NCI-H2081 treated with DMSO at 0.1 percent for 48 hours (cell line): ENCODE measurements at places on chromosomes 13 and 19.

- no peak for DNase-seq
Measured at GRCh38 chr13:29861694-29862110, 11.3 kb upstream of the UBL3 start.

DNA sequence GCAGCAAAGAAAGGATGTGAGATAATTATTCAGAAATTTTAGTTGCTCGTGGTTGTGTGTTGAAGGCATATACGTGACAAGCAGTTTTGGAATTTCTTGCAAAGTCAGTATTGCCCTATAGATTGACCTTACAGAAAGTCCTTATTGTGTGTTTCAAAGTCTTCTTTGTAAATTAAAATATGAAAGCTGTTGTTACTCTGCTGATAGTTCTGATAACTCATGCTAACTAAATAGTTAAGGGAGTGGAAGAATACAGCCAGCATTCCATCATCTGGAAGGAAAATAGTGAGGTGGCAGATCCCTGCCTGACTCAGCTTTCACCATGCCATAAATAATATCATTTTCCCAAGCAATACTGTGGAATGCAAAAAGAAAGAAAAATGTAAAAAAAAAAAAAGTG lies 27.2 kb downstream of the WASF3 start:
- no peak for DNase-seq

DNA sequence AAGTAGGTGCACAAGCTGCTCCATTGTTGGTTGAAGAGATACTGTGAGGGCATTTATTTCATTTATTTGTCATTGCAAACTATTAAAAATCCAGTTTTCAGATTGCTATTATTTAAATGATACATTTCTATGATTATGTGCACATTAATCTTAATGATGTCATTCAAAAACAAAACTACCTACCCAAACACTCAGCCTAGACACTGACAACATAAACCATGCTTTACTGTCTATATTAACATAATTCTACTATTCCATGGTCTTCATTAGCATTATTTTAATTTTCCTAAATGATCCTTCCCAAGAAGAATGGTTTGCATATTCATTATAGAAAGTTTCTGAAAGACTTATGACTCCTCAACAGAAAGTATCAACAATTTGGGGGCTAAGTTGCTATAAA lies 813.0 kb upstream of the SLITRK5 start:
- DNase-seq: no peak

- DNase-seq: no peak
Measured at GRCh38 chr19:55095260-55096060, 19.8 kb downstream of the EPS8L1 start.

DNA sequence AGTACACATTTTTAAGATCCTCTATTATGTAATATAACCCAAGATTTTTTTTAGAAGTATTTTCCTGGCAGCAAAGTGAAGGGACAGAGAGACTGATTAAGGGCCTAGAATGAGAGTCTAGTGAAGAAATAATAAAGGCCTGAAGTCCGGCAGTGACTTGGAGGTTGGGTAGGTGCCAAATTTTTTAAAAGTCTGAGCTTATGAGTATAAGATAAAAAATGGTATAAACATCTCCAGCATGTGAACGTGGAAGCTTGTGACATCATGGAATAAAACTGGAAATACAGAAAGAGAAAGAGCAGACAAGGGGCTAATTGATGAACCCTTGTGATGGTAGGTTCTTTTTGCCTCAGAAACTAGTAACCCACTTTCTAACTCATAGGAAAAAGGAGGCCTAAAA lies 174.6 kb downstream of the SUCLA2 start:
- no peak for DNase-seq

GRCh38 chr19:33774751-33775150 lies 21.9 kb upstream of the KCTD15 start:
- no peak for DNase-seq

- peak; percentile 48 for DNase-seq
Measured at GRCh38 chr13:95494082-95494681, 58.3 kb upstream of the CLDN10 start.

- no peak for DNase-seq
Measured at GRCh38 chr13:43514311-43514710, 272.5 kb downstream of the ENOX1 start.

GRCh38 chr19:2327773-2328400 lies 499 bp downstream of the LSM7 start:
- peak; percentile 37 for DNase-seq

GRCh38 chr19:13808856-13809255 lies 13.6 kb downstream of the ZSWIM4 start:
- DNase-seq: no peak

DNA sequence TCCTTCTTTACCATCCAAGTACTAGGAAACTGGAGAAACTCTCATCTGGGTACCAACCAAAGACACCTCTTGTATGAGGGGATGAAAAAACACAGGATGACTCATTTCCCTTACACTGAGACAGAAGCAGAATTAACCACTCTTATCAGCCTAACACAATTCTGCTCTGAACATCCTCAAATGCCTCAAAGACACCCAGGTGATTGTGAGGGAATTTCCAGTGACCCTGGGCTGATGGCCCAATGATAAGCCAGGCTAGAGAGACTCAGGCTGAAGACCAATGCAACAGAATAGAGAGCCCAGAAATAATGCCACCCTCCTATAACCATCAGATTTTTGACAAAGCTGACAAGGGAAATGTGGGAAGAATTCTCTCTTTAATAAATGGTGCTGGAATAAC lies 7.0 kb downstream of the ZNF737 start:
- no peak for DNase-seq

- DNase-seq: no peak
Measured at GRCh38 chr13:48816700-48817099, 159.0 kb upstream of the FNDC3A start.

GRCh38 chr19:49084206-49085019 lies 838 bp upstream of the SNRNP70 start:
- DNase-seq: no peak

- no peak for DNase-seq
Measured at GRCh38 chr13:100540621-100541020, 48.0 kb downstream of the GGACT start.

DNA sequence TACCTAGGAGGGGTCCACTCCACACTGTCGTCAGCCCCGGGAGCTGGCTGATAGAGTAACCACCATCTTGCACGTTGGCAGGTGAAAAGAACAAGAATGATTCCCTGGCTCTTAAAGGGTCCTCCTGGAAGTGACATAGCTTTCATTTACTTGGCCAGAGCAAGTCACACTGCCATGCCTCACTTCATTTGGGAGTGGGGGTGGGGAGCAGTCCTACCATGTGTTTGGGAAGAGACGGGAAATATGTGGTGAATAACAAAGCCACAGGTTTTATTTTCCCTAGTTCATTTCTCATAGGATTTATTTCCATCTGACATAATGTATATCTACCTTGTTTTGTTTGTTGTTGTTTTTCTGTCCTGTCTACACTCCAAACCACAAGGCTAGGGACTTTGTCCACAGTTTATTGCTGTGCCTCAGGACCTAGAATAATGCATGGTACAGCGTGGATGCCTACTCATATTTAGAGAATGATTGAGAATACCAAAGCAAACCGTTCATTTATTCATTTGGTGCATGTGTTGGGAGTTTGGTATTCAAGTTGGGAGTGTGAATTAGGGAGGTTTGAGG lies 26.8 kb downstream of the UBAC2 start:
- DNase-seq: no peak

- DNase-seq: no peak
Measured at GRCh38 chr13:95579303-95579702, 26.8 kb downstream of the CLDN10 start.

- DNase-seq: no peak
Measured at GRCh38 chr19:44927746-44928145, 13.3 kb downstream of the APOC1 start.

DNA sequence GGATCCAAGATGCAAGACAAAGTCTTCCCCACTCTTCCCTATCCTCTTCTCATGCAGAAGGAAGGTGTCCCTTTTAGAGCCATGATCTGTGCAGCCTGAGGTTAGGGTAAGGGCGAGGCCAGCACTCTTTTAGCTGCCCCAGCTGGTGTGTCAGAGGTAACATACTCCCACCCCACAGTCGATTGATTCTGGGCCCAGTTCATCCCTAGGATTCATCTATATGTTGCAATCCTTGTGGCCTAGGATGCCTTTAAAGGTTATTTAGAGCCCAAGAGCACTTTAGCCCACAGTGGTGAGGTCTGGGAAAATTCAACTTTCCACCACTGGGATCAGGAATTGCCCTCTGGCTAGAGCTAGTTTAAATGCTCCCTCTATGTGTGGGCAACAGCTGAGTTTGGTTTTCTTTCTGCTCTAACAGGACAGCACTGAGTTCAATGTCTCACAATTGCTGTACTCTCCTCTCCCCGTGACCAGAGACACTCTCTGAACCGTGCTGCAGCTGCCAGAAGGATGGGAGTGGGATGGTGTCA lies 201.3 kb upstream of the SERP2 start:
- no peak for DNase-seq

DNA sequence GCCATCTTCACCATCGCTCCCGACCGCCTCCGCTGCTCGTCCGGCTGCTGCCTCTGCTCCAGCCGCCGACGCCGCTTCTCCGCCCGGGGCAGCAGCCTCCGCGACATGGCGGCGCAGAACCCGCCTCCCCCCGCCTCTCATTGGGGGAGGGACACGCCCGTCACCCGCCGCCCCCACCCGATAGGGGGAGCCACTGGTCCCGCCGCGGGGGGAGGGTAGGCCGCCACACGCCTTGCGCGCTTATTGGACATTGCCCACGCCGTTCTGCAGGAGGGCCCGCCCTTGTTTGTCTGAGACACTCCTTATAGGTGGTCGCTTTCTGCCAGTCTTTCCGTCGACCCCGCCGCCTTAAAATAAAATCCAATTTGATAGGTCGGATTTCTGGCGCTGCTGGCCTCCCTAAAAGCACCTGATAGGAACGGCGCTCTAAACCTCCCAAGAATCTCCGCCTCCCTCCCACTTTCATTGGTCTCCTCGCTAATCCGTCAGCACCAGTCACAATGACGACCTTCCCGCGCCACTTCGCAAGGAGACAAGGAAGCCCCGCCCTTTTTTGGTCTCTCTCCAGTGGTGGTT lies at the start of gene HNRNPL:
TSS of gene HNRNPL (minus strand) at position 127 of the 576 bp plus-strand sequence. CDS start at position 107, 20 bp downstream.
- peak; percentile 100 for DNase-seq

DNA sequence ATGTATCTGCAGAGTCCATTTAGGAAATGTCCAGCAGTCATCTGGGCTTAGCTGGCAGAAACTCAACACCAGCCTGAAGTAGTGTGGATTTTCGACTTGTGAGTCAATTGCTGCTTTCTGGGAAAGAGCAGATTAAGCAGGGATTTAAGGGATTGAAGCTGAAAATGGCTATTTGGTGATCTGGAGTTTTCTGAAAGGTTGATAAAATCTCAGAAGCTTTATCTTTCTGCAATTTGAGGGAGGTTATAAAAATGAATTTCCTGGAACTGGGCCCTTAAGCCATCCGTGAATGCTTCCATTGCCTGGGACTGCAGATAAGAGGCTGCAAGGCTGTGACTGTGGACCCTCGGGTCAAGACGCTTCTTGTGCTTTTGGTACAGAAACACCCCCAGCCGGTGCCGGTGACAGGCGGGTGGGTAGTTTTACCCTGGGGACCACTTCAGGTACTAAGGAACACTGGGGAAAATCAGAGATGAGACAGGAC lies 61.5 kb downstream of the COL4A1 start:
- DNase-seq: no peak

GRCh38 chr19:3443840-3444694 lies 36.3 kb downstream of the SMIM24 start:
- no peak for DNase-seq
